ENCODE measurements at places on chromosomes 11 and 22.

- no peak for DNase-seq
Measured at GRCh38 chr11:118117790-118118601, 31.2 kb upstream of the SMIM35 start.

DNA sequence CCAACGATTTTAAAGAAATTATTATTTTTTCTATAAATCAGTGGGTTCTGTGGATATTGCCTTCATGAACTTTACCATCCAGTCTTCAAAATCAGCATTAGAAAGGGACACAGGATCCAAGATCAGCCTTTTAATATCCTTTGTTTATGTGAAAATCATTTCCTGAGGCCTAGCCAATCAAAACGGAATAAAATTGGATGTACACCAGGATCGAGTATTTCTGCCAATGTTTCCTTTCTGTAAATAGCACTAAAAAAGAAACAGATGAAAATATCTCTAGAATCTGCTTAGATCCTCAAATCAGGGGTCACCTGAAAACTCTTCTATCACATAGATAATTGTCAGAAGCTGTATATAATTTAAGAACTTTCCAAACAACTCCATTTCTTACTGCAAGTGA, 1598.5 kb downstream of the LRRC4C start:
- no peak for DNase-seq

DNA sequence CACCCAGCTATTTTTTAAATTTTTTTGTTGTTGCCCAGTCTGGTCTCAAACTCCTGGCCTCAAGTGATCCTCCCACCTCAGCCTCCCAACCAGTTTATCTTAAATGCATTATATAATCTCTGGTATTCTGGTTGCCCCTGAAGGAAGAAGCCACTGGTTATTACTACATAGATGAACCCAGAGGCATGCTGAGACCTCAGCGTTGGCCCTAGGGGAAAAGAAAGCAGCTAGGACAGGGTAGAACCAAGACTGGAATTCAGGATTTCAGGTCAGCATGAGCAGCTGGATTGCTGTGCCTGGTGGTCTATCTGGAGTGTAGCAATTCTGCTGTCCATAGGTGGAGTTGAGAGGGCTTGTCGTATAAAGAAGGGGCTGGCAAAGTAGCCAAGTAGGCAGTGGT, 67.2 kb downstream of the PARVA start:
- no peak for DNase-seq

GRCh38 chr11:128548649-128549255, 38.6 kb downstream of the ETS1 start:
- DNase-seq, result no peak

DNA sequence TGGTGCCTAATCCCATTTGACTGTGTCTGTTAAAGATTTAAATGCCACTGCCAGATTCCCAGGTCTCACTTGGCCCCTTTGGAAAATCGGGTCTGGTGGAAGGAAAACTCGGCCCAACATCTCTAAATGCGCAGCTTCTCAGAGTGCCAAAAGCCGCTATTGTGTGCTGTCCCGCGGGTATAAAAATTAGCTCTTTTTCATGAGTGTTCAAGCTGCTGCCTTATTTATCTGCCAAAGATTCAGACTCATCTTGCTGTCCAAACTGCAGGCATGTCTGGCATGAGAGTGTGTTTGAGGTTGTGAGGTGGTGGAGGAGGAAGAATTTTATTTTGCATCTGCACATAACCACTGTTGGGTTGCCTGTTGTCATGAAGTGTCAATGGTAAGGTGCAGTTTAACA, 91.4 kb downstream of the NELL1 start:
- no peak for DNase-seq

GRCh38 chr11:101583251-101584128, at the start of gene TRPC6:
Gene TRPC6, minus strand, starts transcription at chr11:101584007. Its CDS starts 504 bp downstream, at chr11:101583503.
- no peak for DNase-seq

DNA sequence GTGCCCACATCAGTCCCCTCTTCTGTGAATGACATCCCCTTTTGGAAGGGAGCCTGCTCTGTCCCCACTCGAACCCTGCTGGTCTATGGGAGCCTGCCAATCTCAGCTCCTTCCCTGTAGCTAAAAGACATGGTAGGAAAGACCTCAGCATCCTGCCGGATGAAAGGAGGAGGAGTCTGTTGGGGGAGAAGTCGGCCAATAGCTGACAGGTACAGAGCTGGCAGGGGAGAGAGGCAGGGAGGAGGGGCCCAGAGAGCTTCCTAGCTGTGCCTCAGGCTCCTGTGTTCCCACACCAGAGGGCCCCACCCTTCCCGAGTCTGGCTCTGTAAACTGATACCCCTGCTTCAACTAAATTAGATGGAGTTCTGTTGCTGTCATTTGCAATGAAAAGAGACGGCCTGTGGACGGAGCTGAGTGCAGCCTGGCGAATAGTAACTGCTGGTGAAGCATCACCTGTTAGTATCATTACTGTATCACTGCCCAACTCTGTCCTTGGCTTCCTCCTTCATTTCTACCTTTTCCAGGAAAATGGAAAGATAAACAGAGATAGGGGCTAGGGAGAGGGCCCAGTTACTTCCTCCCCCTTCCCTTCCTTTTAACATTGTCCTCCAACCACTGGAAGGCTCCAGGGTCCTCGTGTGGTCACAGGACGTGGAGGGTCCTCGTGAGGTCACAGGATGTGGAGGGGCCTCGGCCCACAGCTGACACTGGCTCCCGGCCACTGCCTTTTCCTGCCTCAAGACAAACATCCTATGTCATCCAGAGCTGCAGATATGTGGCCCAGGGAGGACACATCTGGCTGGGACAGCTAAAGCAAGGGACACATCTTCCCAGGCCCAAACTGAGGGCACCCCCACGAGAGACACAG, 15.1 kb downstream of the FXYD6 start:
- DNase-seq, result no peak

DNA sequence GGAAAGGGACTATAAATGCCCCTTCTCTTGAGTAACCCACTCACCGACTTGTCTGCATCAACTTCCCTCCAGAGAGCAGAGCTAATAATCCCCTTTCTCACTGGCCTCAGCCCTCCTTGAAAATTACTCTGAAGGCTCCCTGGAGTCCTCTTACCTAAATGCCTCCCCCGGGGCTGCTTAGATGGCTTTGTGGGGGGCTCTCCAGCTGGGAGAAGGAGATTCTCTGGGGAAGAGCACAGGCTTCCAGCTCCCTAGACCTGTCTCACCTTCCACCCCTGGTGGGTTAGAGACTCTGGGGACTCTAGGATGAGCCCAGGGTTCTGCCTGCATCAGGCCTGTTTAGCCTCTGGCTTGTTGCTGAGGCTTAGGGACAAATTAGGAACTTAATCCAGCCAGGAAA, 39.8 kb downstream of the MIAT start:
- no peak for DNase-seq

DNA sequence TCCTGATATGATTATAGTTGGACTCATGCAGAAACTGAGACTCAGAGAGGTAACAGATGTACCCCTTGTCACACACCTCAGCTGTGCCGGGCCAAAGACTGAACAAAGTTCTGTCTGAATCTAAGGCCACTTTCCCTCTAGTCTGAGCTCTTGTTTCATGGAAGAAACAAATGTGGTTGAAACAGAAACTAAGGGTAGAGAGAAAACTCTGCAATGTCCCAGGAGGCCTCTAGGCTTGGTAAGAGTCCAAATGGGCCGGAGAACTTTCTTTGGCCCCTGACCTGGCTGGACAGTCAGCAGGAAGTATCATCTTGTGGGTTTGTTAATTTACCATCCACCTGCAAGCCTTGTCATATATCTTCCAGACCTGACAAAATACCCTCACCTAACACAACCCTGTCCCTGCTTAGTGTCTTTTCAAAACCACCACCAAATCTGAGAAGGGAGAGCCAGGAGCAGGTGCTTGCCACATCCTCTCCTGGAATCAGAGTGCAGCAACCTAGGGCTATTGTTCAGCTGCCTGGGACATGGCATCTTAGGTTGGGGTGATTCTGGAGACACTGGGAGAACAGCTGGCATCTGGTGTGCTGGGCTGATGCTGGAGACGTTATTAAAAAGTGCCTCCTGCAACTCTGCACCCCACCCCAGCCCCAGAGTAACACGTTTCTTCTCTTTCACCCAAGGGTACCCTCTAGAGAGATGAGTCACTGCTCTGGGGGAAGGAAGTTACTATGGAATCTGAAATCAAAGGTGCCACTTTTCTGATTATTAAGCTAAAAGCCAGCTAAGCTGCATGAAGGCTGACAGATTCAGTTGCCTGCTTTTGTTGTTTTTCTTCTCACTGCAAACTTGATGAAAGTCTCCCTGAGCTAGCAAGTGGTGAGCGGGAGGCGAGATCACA, 126.3 kb upstream of the TIMP3 start:
- no peak for DNase-seq

DNA sequence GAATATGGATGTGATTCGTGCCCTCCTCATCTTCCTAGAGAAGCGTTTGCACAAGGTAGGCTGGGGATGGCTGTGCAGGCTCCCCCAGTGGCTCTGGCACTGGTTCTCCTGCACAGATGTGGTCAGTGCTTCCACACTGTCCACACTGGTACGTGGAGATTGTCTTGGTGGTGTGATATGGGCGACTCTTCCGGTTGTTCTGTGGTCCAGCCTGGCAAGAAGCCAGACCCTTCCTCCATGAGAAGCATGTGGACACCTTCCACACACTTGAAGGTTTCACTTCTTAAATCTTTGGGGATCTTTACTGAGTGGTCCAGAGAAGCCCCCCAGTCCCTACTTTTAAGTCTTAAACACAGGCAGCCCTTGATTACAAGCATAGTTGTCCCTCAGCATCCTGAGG, 3.8 kb downstream of the RIC8A start:
- no peak for DNase-seq

DNA sequence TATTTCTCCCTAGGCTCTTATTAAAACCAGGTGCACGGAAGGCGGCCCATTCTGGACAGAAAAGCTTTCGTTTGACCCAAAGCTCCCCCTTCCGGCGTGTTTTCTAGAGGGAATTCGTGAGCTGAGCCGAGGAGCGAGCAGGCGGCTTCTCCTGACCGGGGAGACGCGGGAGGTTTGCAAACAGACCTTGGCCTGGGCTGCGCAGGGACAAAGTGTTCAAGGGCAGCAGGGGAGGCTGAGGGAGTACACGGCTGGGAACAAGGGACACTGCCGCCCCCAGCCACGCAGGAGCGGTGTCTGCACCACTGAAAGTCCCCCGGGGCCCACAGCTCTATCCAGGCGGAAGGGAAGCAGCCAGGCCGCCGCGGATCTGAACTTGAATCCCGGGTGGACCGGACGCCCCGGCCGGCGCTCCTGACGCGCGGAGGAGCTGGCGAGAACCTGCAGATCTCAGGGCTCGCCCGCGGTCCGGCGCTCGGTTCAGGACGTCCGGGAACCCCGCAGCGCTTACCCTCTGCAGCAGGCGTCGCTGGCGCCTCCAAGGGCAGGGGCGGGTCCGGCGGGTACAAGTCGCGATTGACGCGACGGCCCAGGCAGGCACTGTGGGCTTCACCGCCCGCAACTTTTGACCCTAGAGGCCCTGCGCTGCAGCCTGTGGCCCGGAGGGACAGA, 101.9 kb downstream of the WT1 start:
- no peak for DNase-seq
